Ovary (tissue), 10 donors: ENCODE measurements at places on chromosomes 1 and 21. TPM values are rescaled to one million over a fixed set of nuclear protein-coding genes. Genes with fewer than 3 reads are reported as not detected.

- DNase-seq, result no peak
Observed at GRCh38 chr1:6177681-6178380, 2.3 kb downstream of the CHD5 start.

SYT14 gene
- total RNA-seq, result 0.08 TPM

DNA sequence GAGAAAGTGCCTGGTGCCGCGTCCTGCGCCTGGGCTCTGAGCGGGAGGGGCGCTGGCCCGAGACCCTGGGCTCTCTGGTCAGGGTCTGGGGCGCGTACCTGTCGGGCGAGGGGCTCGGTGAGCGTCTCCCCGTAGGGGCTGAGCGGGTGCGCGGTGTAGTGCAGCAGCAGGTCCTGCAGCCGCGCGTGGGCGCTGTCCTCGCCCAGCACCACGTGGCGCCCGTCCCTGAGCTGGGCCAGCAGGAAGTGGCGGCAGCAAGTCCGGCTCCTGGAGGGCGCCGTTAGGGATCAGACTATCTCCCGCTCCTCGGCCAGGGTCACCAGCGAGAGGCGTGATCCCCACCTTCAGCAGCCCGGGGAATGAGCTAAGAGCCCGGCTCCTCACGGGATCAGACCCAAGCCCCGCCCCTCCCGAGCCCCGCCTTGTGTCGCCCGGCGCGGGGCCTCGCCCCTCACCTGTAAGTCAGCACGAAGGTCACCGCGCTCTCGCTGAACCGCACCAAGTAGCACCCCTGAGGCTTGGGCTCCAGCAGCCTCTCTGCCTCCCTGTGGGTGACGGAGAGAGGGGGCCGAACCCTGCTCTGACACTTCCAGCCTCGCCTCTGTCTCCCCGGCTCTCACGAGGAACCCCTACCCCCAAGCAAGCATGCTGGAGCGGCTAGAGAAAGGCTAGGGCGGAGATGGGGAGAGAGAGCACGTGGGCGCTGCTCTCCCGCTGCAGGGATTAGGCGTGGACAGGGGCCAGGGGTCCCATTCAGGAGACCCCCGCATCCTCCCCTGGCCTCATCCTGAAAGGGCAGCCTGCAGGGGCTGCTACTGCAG lies 2.7 kb downstream of the SH2D2A start:
- peak; percentile 70 for DNase-seq

DNA sequence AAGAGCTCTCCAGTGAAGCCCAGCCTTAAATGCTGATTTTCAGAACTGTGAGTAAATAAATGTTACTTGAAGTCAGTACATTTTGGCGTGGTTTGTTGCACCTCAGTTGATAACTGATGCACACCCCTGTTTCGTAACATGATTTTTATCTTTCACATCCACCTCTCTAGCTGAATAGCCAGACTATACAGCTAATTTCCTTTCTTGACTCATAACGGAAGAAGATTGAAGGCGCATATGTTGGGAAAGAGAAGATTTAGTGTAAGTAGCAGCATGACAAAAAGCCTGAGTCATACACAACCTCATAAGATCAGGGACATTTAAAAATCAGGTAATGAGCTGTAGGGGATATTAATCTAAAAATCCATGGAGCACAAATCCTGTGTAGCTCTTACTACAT lies 716.2 kb upstream of the ZP4 start:
- DNase-seq, result no peak

- no peak for DNase-seq
Observed at GRCh38 chr1:239987103-239987745, 104.5 kb upstream of the FMN2 start.

DNA sequence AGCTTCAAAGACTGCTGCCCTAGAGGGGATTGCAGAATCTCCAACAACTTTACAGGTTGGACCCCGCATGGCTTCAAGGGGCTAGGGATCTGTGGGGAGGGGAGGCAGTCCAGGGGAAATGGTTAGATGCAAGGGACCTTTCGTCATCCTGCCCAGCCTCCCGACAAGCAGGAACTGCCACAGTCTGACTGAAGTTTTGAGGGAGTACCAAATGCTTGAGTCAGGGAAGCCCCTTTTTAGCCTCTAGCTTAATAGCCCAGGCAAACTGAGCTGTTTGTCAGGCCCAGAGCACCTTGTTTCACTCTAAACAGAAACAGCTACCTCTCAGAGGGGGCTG lies 1.1 kb downstream of the TOR3A start:
- DNase-seq, result no peak
